ENCODE measurements at places on chromosomes 5 and 9. TPM values are rescaled to one million over a fixed set of nuclear protein-coding genes. Genes with fewer than 3 reads are reported as not detected.

Gene EEIG1
- total RNA-seq = 49.1 TPM

Gene KYAT1
- 2.0 TPM for total RNA-seq

Gene STOM
- 82.3 TPM for total RNA-seq

Gene GABRA1
- not detected for total RNA-seq

Gene ECSCR
- not detected for total RNA-seq

Gene SLCO6A1
- total RNA-seq = not detected

Gene STPG3
- not detected for total RNA-seq

Gene PLEKHG4B
- total RNA-seq = under 0.01 TPM

All from mononuclear cell (primary cell).